AG09309 (cell line): ENCODE measurements at places on chromosomes 11 and 22.

DNA sequence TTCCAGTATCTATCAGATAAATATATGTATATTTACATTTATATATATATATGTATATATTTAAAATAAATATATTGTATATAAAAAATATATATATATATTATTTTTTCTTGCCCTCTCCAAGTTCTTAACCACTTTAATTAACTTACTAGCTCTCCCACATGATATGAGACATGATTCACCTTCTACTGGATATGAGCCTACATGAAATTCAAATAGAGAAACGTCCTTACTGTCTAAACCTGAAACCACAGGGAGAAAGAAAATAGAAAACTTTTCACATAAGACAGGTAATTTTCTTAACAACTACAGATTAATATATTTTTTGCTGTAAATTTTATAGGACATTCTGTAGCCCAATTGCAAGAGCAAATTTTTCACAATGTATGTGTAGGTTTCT, 391.6 kb downstream of the ETS1 start:
- DNase-seq: no peak

GRCh38 chr22:18067548-18068341, 10.0 kb upstream of the PEX26 start:
- DNase-seq: no peak

DNA sequence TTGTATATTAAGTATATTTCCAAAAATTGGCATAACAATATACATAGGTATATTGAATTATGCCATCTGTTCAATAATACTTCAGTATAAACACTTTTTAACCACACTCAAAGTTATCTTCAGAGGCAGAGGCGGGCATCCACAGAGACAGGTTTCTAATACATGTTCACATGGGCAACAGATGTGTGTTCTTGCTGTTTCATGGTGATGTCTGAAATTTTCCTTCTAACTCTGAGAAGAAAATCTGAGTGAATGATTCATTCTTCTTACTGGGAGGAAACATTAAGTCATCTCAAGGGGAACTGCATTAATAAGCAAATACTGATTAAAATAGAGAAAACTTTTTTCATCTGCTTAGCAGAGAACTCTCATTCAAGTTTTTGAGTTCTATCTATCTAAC, 1074.5 kb downstream of the LRRC4C start:
- peak; percentile 14 for DNase-seq

- DNase-seq: peak; percentile 92
These were observed 33.4 kb upstream of the PTPRJ start for GRCh38 chr11:47946682-47947559.

DNA sequence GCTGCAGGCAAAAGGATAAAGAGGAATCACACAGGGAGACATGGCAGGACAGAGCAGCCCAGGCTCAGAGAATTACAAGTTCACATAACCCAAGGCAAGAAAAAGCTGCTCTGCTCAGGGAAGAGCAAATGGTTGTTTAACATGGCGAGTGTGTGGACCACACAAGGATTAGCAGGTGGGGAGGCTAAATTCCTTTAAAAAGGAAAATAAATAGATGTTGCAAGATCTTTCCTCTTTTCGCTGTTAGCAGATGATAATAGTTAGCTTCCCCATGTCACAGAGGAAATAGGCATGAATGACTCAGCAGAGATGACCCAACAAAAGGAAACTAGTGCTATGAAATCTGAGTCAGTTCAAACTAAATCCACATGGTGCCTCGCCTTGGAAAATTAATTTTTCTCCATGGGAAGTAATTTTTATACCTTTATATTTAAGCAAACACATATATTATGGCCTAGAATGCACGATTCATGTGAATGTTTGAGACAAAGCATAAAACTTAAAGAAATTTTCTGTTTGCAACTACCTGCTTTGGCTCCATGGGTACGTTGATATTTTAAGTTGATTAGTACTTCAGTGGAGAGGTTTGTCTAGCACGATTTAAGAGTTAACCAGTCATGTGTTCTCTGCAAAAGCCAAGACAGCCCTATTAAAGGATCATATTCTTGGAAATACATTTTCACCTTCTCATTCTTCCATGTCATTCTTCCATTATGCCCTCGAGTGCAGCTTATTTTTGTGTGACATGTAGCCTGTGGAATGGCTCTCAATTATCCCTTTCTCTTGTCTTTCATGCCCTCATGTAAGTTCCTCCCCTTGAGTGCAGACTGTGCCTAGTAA, 38.5 kb upstream of the FJX1 start:
- DNase-seq: peak; percentile 93

- DNase-seq: no peak
These were observed at the start of gene PKP3 for GRCh38 chr11:394034-394857. Gene PKP3, plus strand, starts transcription at chr11:394209. Its CDS starts 84 bp downstream, at chr11:394293.

- peak; percentile 53 for DNase-seq
These were observed 7.0 kb downstream of the C11orf86 start for GRCh38 chr11:66981976-66982578.

DNA sequence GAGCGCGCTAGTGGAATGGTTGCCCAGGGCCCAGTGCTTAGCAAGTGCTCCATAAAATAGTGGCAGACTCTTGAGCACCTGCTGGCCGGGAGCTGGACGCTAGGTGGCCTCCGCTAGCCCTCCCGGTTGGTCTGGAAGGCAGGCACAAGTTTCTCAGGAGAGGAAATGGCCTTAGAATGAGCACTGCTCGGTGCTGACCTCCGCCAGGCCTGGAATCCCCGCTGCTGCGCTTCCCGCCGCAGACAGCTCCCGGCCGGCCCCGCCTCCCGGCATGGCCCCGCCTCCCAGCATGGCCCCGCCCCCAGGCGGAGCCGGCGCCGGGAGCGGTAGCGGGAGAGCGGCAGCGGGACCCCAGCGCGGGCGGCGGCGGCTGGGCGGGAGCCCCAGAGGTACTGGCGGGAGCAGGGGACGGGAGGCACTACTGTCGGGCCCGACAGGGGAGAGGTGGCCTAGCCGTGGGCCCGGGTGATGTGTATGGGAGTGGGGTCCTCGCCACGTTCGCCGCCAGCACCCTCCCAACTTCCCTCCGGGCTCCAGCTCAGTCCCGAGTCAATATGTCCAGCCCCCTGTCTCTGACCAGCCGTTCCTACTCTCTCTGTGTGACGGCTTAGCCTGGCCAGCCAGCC, at the start of gene SIPA1:
SIPA1 (plus strand) TSS at position 308 of the 626 bp plus-strand sequence. CDS start 2,821 bp downstream, outside the sequence.
- DNase-seq: peak; percentile 56

DNA sequence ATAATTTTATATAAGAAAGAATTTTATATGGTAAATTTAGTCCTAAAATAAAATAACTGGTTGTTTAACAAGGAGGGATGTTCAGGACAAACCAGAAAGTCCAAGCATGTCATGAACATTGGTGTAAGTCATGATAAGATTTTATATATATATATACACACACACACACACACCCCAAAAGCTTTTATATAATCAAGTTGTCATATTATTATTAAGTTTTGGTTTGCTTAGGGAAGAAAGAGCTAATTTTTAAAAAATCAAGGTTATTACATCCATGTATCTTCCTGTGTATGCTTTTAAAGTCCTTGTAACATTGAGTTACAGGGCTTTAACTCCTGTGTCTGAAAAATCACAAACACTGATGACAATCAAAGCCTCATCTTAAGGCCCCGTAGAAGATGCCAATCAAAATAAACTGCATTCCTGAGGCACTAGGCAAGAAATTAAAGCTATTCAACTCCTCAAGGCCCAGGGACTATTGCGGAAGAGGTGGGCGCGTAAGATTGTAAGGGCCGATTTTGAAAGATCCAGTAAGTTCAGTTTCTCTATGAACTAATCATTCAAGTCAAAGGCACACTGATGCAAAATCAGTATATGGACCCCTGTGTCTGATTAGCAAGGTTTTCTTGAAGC, 16.8 kb downstream of the APOL6 start:
- DNase-seq: no peak

DNA sequence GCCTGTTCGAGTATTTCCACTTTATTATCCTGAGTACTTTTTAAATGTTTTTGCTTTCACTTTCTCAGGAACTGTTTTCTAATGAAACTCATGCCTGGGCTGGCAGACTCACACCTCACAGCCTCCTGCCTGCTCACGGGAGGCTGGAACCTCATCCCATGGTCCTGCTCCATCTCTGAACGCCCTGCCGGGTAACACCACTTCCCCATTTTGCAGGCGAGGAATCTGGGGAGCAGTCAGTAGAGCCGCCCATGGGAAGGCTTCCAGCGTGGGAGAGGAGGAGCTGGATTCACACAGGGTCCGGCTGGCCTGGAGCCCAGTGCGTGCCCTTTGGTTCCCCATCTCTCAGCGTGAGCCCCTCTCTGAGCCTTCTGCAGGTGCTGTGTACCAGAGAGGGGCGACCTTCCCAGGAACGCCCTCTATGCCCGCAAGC, 53.6 kb downstream of the SCUBE1 start:
- no peak for DNase-seq

DNA sequence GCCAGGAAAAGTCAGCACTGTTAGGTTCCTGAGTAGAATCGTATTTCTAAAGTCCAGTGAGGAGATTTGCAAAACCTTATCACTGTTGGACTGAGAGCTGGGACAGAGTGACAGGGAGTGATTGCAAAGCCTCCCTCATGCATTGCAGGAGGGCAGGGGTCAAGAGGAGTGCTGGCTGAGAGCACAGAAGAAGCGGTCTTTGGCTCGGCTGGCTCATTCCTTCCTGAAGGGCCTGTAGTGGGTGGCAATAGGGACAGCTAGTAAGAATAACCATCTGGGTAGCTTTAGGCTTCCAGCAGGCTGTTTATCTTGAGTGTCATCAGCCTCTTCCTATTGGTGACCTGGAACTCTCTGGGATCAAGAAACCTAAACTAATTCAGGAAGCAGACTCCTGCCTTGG, 53.4 kb downstream of the CD44 start:
- DNase-seq: no peak

DNA sequence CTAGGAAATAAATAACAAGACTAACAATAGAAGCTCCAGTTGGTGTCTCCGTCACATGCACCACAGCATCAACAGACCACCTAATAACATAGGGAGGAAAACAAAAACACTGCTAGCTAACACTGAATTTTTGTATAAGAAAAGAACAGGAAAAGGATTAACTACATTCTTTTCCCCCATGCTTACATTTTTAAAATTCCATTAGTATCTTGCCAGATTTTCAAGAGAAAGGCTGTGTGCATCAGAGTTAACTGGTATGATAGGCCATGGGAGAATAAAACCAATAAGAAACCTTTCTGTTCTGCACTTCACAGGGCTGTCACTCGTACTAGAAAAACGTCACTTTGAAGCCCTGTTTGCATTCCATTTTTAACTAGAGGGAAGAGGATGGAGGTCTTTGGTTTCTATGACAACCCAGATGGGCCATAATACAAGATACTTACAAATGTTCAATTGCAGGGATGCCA, 79.0 kb downstream of the LARGE2 start:
- no peak for DNase-seq

DNA sequence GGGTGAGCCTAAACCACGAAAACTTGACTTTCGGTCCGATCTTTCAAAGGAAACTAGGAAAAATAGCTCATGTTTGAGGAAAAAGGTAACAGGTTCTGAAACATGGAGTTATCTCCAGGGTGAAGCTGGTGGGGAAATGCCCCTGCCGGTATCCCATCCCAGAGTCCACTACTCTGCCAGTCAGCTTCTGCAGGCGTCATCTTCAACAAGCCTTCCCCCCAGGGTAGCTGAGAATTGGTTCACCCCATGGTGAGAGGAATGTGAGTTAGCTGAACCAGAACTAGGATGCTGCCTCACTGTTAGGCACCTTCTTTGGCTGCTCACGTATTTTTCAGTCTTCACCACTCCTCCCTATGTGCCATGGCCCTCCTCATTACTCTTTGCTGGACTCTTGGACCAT, 1.1 kb downstream of the GVQW3 start:
- no peak for DNase-seq

DNA sequence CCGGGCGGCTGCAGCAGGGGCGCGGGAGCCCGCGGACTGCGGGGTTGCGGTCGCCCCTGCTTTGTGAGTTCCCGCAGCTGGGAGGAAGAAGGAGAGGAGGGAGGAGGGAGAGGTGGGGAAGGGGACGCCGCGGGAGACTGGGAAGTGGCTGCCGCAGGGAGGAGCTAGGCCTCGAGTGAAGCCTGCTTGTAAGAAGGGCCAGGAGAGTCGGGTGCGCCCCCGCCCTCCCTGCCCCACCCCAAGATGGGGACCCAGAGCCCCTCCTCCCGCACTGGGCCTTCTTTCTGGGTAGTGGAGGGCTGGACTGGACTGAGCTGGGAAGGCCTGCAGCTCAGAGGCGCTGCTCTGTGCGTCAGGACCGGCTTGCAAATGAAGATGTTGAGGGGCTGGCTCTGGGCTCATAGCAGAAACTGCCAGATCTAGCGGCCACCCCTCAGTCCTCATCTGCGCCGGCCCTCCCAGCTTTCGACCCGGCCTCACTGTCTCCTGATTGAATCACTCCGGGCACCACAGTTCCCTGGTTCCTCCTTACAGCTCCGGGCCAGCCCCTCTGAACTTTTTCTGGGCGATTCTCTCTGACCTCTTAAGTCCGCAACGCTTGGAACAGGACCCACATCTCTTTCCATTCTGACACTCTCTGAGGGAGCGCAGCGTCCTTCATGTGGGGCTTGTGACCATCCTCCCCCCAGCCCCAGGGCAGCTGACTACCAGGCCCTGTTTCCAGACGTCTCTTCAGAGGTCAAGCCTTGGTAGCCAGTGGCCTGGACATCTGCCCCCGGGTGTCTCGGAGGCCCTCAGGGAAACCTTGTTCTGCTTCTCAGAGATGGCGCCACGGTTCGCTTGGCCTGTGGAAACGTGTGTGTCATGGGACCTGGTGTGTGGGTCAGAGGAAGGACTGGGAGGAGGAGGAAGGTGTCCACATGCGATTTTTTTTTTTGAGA, 21.9 kb downstream of the SERPINH1 start:
- DNase-seq: no peak

DNA sequence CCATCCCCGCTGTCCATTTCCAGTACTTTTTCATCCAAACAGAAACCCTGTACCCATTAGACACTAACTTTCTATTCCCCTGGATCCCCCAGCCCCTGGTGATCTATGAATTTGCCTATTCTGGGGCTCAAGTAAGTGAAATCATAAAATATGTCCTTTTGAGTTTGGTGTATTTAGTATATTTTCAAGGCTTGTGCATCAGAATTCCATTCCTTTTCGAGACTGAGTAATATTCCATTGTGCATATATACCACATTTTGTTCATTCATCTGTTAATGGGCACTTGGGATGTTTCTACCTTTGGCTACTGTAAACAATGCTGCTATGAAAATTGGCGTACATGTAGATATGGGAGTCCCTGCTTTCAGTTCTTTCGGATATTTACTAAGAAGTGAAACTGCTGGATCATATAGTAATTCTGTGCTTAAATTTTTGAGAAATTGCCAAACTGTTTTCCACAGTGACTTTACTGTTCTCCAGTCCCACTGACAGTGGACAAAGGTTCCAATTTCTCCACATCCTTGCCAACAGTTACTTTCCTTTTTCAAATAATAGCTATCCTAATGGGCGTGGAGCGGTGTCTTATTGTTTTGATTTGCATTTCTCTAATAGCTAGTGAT, 16.1 kb downstream of the APLP2 start:
- DNase-seq: no peak

- DNase-seq: no peak
These were observed 91.5 kb downstream of the MN1 start for GRCh38 chr22:27709919-27710675.

GRCh38 chr11:28584992-28585391, 476.8 kb downstream of the METTL15 start:
- peak; percentile 24 for DNase-seq

GRCh38 chr22:43012390-43012789, 2.6 kb downstream of the PACSIN2 start:
- no peak for DNase-seq
